ENCODE measurements at places on chromosomes 1 and 21.
A peak's percentile ranks its signal among the peaks of the same experiment; 100 is the strongest.

DNA sequence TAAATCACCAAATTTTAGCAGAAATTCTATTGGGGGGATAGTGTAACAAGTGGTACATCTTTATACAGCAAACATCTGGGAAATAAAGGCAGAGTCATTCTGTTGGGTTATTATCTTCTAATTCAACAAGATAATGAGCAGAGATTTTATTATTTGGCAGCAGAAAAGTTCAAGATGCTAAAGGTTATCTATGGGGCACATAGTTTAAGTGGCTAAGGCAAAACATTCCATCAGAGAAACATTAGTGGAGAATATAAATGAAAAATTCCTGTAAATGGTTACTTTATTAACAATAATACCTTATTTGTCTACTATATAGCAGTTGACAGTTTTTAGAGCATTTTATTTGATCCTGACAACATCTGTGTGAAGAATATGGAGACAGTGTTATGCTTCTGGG lies 815.7 kb downstream of the NCAM2 start:
- no peak for DNase-seq

DNA sequence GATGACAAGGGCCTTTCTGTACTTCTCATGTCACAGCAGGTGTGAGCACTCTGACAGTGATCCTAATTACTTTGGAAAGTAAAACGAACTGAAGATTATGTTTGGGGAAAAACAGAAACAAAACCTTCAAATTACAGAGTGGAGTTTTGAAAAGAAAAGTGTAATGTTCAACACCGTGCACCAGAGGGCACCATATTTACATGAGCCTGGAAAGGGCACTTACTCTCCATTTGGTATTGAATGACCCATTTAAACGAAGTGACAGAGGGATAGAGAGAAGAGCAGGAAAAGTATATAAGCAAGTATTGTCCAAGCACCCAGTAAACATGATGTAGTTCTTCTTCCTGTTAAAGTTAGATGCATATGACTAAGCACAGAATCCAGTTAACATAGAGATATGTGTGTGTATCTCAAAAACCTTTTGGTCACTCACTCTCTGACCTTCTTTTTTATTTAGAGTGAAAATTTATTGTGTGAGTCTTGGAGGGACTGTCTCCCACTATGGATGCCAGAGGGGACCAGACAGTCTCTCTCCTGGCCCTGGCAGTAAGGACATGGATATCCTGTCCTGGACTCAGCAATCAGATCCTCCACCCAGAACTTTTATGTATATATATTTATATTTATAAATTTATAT lies 3.8 kb upstream of the RGSL1 start:
- peak; percentile 13 for DNase-seq

DNA sequence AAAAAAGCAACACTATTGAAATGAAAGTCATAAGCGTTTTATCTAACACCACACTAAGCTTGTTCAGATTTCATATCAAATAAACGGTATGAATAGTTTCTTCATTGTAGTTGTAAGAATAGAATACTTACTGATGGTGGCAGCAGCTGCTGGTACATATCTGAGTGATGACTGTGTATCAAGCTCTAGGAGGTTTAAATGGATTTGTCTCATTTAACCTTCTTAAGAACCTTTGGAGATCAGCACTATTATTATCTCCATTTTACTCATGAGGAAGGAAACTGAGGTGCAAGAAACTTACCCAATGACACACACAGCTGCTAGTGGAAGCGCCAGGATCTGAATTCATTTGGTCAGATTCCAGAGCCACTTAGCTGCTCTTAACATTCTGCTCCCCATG lies 104.0 kb downstream of the EIF4G3 start:
- DNase-seq, result no peak

DNA sequence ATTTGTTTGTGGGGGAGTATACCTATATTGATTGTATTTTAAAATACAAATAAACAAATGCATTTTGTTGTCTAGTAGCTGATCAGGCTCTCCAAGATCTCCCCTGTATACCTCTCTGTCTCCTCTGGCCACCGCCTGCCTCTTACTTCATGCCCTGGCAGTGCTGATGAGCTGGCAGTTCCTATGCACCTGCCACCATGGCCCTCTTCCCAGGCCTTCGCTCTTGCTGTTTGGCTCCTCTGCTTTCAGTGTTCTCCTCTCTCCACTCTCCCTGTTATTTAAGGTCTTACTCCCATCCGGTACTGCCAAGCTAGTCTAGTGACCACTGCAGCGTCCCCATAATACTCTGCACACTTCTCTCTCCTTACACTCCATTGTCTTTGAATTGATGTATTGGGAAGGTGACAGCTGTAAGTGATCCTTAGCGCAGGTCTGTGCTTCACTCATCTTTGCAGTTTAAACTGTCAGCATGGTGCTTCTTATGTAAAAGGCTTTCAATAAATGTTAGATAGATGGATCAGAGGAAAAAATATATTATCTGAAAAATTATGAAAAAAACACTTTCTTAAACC lies 88.1 kb upstream of the ATP1A1 start:
- DNase-seq, result no peak

GRCh38 chr1:196114193-196114592 lies 494.0 kb downstream of the KCNT2 start:
- DNase-seq, result no peak

GRCh38 chr21:44050276-44050675 lies 38.2 kb downstream of the TRAPPC10 start:
- DNase-seq, result no peak

DNA sequence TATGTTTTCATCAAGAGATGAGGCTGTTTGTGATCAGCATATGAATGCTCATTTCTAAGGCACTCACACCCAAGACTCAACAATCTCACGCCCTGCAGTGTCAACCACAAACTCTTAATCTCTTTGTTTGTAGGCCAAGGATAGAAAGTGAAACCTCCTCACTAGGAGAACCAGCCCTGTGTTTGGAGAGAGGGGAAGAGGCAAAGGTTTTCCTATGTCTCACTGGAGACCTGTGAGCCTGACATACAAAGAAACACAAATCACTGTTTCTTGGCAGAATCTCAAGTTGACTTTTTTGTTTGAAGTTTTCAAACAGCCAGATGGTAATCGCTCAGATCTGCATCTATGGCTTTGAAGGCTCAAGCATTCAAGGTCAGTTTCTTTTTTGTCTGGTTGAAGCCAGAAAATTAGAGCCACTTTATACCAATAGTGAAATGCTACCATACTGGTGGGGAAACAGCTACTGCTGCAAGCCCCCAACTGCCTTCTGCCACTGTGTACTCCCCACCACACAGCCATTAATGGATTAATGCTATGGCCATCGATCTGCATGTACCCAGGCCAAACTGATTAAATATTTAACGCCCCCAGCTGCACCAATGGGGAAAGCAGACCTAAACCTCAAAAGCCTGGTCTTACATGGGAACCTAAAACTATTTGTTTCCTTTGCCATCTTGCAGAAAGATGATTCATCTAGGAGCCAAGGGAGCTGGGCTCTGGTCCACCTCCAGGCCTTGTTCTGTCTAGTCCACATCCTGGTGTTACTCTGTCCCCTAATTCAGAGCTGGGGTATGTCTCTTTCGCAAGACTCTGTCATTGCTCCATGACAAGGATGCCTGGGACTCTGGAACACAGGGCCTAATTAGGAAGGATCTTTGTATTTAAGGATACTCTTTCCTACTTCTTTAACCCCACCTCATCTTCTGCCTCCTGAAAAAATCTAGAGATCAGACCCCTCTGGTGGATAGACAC lies 16.3 kb downstream of the PDZK1 start:
- DNase-seq, result peak; percentile 73

GRCh38 chr1:87594736-87595383 lies 266.2 kb downstream of the LMO4 start:
- DNase-seq, result no peak

DNA sequence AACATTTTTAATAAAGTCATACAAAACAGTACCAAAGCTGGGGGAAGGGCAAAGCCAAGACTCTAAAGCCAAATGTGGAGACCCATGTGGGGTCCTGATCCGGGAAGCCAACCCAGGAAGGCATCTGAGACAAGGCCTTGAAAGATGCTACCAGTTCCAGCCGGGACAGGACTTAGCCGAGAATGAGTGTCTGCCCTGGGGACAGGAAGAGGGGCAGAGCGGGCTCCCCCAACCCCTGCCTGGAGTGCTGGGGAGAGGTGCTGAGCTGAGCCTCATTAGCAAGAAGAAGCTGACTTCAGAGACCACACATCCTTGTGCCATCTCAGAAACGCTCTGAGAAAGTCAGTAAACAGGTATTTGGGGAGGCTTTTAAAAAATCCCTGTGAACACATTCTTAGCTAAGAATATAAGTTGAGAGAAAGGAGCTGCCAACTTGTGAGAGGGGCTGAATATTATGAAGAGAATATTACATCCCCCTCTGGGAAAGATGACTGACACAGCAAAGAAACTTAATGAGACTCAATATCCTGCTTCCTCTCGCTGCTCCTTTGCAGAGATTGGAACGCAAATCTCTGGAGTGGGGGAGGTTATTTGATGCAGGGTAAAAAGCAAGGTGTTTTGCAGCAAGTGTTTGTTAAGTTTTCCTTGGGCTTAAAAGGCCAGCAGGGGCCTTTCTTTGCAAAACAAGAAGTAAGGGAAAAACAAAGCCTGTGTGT lies 103.3 kb upstream of the KCND3 start:
- no peak for DNase-seq

GRCh38 chr1:214452152-214452784 lies 99.1 kb downstream of the PTPN14 start:
- no peak for DNase-seq

DNA sequence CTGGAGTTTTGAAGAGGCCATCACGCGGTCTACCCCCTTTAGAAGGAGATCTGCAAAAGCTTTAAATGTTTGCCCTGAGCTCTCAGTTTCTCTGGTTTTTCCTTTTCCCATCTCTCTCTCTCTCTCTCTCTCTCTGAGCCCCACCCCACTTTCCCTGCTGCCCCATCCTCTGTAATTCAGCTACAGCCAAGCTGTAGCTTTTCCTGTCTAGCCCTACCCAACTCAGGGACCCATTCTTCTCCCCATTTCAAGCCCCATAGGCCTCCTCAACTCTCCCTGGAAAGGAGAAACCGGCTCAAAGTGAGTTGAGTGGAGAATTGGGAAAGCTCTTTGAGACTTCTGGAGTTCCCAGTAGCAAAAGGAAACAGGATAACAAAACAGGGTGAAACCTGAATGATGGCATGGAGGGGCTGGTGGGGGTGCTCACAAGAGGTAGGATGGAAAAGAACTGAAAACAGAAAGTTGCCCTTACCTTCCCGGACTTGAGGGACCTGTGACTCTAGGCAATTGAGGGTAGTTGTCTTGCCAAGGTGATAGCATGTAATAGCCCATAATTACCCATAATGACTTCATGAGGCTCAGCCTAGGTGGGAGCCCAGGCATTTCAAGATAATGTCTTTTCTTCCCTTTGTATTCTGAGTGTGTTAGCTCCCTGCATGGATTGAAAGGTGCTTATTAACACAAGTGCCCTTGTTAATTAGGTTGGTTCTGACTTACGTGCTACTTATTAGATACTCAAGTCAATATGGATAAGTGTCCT lies 84.9 kb downstream of the SLC16A1 start:
- no peak for DNase-seq

- DNase-seq, result no peak
Observed at GRCh38 chr1:7585216-7585907, 185.7 kb upstream of the VAMP3 start.

GRCh38 chr1:58441699-58442098 lies 104.8 kb downstream of the OMA1 start:
- DNase-seq, result no peak

GRCh38 chr1:247419336-247419735 lies 3.4 kb downstream of the NLRP3 start:
- DNase-seq, result no peak

DNA sequence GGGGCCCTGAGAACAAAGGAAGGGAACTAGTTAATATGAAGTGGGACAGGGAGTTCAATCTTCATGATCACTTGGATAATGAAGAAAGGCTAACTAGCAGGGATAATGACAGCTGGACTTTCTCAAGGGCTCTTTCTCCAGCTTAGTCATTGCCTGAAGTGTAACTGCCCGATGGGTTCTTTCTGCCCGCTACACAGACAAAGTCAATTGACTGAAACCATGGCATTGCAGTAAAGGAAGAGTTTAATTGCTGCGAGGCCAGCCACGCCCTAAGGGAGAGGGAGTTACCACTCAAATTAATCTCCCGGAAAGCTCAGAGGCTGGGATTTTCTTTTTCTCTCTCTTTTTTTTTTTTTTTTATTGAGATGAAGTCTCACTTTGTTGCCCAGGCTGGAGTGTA lies 16.6 kb upstream of the SLC2A5 start:
- DNase-seq, result no peak

GRCh38 chr1:107365527-107366240 lies 224.8 kb downstream of the NTNG1 start:
- DNase-seq, result no peak

GRCh38 chr1:114130846-114131525 lies 22.7 kb downstream of the SYT6 start:
- DNase-seq, result no peak

DNA sequence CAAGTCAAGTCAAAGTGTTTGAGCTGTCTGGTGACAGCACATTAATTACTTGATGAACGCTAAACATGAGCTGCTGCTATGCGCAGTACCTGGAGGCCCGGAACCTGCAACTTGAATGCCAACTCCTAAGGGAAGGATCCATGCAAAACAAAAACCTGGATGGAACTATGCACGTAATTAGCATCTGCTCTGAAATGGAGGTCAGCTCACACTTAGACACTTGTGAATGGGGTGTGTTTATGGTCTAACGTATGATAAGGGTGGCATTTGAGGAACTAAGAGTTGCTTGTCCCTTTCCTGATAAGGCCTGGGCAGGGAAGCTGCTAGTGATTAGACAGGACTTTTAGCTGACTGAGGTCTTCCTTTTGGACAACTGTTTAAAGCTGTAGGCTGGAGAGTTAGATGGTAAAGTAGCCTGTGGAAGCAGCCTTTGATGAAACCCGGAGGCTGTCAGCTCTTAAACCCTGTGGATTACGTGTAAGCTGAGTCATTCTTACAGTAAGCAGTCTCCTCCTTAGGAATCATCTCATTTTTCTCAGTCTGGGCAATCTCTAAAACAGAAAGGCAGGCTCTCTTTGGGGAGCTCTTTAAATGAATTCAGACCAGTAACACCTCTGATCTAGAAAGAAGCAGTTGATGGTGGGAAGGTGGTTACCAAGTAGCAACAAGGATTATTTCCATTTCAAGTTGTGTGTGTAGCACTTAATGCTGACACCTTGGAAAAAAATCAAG lies 6.8 kb downstream of the TENT5C start:
- DNase-seq, result peak; percentile 61

DNA sequence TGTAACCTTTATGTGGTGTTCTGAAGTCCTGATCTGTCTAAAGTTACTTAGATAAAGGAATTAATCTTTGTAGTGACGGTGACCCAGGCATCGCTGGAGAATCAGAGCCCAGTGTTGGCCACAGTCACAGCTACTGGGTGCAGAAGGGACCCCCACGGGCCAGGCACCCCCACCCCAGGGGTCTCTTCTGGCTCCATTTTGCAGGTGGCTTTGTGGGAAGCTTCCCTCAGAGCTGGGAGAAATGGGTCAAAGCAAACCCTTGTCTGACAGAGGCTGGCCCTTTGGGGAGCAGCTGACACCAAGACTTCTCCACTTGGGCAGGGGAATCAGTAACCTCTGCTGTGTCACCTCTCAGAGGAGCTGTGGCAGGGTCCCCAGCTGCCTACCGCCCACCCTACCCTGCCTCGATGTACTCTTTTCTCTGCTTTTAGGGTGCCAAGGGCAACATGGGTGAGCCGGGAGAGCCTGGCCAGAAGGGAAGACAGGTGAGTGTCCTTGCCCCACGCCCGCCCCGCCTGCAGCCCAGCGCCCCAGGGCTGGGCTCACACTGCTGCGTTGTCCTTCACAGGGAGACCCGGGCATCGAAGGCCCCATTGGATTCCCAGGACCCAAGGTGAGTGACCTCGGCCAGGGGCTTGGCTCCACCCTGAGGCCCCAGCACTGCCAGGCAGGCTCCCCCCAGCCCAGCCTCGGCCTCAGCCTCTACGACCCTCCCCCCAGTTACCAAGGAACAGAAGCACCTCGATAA lies 17.7 kb downstream of the COL6A2 start:
- DNase-seq, result no peak

GRCh38 chr21:27132266-27132665 lies 165.4 kb upstream of the ADAMTS5 start:
- DNase-seq, result no peak

Data from GM04503 (cell line).